Right cardiac atrium (tissue), 5 donors: ENCODE measurements at places on chromosomes 12 and 14.
A peak's percentile ranks its signal among the peaks of the same experiment; 100 is the strongest.

DNA sequence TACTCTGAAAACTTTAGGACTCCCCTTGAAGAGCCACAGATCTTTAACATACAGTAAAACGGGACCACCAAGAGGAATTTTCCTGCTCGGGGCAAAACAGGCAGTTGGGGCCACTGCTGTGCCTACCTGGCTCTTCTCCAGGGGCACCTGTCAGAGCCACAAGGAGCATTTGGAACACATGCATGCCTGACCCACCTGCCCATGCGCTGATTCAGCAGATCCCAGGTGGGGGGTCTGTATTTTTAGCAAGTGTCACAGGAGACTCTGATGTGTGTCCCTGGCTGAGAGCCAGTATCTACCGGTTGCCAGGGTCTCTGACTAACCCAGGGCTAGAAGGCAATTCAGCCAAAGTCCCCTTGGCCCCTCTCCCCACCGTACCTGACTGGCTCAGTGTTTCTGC is 6.5 kb downstream of the CTDSP2 start:
- DNase-seq, result peak; percentile 26

DNA sequence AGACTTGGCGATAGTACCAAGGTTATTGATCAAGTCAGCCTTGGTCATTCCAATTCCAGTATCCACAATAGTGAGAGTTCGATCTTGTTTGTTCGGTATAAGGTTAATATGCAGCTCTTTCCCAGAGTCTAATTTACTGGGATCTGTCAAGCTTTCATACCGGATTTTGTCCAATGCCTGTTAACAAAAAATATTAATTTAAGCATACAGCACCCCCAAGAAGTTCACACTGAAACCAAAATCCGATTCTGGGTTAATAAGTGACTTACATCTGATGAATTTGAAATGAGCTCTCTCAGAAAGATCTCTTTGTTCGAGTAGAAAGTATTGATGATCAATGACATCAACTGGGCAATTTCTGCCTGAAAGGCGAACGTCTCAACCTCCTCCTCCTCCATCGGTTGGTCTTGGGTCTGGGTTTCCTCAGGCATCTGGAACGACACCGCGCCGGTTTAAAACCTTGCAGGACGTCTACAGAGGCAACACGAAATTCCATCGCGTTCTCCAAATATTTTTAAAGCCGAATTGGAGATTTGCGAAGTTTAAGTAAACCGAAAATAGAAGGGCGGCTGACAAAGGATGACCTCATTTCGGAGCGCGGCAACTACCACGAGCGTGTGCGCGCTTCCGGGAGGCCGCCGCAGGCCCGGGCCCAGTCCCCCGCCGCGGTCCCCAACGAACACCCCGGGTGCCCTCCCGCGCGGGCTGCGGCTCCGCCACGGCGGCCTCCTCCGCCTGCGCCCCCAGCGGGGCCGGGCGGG is 716 bp downstream of the HSP90AA1 start:
- peak; percentile 78 for DNase-seq

GRCh38 chr14:105049753-105050550 is 15.3 kb downstream of the GPR132 start:
- no peak for DNase-seq

DNA sequence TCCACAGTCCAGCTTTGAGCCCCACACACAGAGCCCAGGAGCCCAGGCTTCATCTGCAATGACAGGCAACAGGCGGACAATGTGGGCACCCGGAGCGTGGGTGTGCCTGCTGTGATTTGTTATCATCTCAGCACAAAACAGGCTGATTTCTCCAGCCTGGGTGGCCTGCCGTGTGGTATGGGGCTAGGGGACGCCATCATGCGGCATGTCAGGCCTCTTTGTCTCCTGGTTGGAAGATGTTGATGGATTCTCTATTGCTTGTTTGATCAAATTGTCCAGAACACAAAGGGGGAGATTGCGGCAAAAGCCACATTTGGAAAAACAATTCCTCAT is 147.1 kb downstream of the KIF26A start:
- DNase-seq, result peak; percentile 26

DNA sequence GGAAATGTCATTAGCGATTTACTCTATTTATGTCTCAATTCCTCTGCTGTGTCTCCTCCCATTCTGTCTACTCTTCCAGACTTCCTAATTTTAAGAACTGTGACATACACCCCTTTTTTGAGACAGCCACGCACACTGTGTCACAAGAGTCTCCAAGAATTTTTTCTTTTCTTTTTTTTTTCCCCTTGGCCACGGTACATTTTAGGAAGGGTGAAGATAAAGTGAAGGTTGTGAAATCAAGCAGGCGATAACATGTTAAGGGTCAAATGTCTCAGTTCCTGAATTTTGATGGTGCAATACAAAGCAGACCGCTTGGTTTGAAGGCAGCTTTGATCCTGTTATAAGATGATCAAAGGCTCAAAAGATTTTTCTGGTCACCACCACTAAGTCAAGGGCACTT is 4.3 kb downstream of the OLR1 start:
- no peak for DNase-seq

GRCh38 chr12:110720516-110720915 is 22.2 kb downstream of the PPP1CC start:
- DNase-seq, result no peak
